T-helper 9 cell (primary cell): ENCODE measurements at places on chromosomes 16 and 17.

DNA sequence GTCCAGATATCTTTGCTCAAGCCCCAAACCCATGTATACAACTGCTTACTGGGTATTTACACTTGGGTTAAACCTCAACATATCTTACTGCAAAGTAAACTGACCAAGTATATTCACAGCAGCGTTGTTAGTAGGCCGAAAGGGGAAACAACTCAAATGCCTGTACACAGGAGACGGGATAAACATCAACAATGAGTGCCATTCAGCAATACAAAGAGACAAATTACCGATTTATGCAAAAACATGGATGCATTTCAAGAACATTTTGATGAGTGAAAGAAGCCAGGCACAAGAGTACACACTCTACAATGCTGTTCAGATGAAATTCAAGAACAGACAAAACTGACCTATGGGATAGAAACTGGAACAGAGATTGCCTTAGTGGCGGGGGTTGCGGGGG lies 136.3 kb upstream of the CACNG3 start:
- no peak for DNase-seq

DNA sequence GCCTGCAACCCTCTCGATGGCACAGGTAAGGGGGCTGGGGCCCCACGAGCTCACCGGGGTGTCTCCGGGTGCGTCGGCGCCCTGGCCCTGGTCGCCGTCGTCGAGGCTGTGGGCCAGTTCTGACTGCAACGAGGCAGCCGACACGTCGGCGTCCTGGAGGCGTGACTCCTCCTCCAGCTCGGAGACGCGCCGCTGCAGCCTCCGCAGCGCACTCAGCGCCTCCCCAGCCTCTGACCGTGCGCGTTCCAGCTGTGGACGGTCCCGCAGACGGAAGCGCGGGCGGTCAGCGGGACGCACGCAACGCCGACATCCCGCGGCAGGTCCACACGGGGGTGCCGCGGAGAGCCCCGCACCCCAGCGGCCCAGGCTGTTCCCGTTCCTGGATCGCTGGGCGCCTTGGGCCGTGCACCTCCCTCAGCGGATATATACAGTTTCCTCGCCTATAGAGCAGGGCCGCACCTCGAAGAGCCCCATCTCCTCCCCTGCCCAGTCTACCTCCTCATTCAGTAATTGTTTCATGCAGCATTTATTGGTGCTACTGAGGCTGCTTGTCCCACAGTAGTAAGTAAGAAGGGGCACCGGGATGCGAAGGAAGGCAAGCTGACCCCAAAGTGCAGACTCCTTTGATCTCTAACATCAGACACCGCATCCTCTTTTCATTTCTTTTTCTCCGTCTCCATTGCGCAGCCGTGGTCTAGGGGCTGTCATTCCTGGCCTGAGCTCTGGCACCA lies 5.8 kb downstream of the THOC6 start:
- no peak for DNase-seq

GRCh38 chr16:68800257-68800875 lies 43.0 kb upstream of the TANGO6 start:
- no peak for DNase-seq

- no peak for DNase-seq
Observed at GRCh38 chr16:55817236-55817912, 15.5 kb downstream of the CES1 start.

- no peak for DNase-seq
Observed at GRCh38 chr17:50627782-50628601, 6.7 kb upstream of the ABCC3 start.

DNA sequence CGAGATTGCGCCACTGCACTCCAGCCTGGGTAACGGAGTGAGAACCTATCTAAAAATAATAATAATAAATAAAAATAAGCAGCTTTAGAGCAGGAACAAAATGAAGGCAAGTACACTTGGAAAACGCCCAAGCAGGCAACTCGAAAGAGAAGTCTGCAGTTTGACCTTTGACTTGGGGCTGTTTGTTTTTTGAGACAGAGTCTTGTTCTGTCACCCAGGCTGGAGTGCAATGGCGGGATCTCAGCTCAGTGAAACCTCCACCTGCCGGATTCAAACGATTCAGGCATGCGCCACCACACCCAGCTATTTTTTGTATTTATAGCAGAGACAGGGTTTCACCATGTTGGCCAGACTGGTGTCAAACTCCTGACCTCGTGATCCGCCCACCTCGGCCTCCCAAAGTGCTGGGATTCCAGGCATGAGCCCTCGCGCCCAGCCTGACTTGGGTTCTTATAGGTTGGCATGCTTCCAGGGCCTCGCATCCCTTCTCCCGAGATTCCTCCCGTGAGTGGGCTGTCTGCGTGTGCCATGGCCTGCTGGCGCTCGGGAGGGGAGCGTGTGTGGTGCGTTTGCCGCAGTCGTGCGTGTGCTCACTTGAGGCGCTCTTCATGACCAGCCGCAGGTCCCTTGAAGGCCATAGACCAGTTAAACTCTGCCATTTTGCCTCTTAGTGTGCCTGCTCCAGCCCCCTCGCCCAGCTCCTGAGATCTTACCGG lies 18.4 kb upstream of the UBE2I start:
- DNase-seq, result no peak

- no peak for DNase-seq
Observed at GRCh38 chr17:61483778-61484116, 31.5 kb downstream of the TBX4 start.

GRCh38 chr16:57194512-57194911 lies 8.4 kb downstream of the RSPRY1 start:
- DNase-seq, result no peak

DNA sequence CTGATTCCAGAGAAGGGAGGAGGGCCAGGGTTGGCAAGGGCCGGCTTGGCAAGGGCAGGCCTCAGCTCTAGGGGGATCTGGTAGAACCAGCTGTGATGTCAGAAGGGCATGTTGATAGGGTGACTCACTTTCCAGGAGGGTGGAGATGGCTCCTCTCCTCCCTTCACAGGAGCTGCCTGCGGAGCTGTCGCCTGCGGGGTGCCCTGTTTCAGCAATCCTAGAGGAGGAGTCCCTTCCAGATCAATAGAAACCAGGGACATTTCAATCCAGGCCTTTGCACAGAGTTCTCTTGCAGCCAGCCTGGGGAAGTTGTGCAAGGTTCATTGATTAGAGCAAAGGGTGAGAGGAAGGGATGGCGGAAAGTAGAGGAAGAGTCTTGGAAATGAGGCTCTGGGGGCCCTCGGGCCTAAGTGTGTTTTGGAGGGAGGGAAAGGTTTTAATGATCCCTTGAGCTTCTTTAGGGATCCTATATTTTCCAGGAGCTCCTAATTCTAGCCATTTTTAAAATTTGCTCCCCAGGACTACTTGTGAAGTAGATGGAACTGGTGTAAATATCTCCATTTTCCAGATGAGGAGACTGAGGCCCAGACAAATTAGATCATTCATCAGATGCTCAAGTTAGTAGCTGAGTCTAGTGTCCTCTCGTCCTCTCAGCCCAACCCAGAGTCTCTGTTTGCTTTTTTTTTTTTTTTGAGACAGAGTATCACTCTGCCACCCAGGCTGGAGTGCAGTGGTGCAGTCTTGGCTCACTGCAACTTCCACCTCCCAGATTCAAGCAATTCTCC lies 24.8 kb upstream of the CSNK2A2 start:
- DNase-seq, result no peak

DNA sequence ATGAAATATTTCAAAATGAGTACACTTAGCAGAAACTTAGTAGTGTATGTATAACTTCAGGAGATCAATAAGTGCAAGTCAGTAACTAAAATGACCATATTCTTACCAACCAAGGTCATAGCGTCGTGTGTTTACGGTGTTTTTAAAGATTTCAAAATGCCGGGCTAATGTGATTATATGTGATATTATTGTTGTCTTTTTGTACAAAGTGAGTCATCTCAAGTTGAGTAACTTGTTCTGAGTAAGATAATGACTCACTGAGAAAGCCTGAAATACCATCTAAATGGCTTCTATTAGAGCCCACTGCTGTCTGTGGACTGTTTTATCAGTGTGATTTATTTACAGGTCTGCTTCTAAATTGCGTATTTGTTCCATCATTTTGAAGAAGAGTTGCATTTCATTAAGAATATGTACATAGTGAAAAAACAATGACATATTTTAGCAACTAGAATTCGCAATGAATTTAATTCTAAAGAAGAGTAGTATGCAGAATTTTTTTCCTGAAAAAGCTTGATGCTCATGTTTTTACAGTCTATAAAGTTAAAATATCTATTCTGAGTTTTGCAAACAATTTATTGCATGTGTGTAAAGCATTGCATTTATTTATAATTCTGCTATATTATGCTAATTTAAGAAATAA lies 12.7 kb downstream of the KRT12 start:
- DNase-seq, result no peak

DNA sequence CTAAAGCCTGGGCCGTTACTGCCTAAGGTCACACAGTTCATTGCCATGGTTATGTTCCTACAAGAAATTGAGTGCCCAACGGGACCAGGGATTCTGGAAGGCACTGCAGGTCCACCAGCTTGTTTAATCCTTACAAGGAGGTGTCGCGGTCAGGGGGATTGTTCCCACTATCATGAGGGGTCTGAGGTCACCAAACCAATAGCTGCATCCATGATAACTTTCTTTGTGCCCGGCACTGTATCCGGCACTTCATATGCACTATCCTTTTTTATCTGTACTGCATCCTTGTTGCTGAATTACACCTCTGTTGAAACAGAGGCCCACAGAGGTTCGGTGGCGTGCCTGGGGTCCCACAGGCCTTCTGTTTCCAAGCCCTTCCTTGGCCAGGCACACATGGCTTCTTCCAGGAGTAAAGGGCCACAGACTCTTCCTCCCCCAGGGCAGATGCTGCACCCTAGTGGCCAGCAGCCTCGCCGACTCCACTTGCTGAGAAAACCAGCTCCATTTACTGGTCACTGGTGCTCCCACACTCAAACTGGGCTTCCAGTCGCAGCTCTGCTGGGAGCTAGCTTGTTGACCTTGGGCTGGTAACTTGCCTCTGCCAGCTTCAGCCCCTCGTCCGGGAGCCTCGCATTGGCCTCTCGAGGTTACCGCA lies 82.0 kb upstream of the PLCG2 start:
- DNase-seq, result peak; percentile 18
